Mesenchymal stem cell (in vitro differentiated cells and primary cell): ENCODE measurements at places on chromosomes 2 and 18.
A peak's percentile ranks its signal among the peaks of the same experiment; 100 is the strongest.

GRCh38 chr18:41842886-41843285, 112.1 kb upstream of the PIK3C3 start:
- DNase-seq, result no peak

- DNase-seq, result no peak
These were observed 432.7 kb upstream of the ID2 start for GRCh38 chr2:8249141-8249540.

- DNase-seq, result no peak
These were observed 7.0 kb upstream of the LDLRAD4 start for GRCh38 chr18:13211534-13211933.

DNA sequence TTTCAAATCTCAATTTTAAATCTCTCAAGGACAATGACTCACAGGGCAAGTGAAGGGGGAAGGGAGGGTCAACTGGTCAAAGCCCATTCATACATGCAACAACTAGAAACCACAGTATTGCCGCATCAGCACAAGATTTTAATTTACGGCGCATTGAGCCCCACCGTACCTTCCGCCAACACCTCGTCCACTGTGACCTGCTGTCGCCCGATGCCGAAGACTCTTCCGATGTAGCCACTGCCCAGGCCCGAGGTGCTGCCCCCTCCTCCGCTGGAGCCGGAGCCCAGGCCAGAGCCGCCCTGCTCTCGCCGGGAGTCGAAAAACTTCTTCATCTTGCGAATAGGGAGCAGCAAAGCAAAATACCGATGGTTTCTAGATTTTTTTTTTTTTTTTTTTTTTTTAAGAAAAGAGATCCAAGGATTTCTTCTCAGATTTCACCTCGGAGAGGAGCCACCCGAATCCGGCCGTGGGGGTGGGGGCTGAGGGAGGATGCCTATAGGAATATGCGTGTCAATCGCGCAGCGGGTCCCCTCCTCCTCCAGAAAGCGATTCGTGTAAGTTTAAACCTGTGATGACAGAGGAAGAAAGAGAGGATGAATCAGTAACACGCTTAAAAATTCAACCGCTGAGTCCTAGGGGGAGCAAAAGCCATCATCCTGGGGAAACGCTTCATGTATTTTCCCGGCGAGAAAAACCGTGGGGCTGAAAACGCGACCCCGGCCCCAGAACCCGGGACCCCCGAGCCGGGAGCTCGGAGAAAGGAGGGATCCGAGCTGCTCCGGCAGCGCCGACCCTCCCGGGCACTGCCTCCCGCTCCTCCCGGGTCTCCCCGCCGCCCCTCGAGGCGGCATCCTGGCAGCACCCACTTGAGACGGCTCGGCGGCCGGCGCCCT, 584 bp downstream of the AAK1 start:
- peak; percentile 89 for DNase-seq

DNA sequence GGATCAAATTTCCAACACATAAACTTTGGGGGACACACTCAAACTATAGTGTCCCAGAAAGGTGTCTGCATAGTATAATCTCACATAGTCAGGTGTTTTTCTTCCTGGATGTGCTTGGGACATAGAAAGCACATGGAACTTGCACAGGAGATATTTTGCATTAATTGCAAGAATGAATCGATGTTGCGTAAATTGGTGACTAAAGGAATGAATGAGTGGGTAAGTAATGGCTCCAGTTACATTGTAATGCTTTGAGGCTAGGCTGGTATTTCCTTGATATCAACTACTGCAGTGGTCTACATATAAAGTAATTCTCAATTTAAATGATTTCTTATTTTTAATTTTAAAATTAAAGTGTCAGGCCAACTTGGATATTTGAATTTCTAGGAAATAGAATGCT, 53.4 kb downstream of the SH3RF3 start:
- no peak for DNase-seq

GRCh38 chr2:31057691-31058090, 80.5 kb downstream of the GALNT14 start:
- no peak for DNase-seq

DNA sequence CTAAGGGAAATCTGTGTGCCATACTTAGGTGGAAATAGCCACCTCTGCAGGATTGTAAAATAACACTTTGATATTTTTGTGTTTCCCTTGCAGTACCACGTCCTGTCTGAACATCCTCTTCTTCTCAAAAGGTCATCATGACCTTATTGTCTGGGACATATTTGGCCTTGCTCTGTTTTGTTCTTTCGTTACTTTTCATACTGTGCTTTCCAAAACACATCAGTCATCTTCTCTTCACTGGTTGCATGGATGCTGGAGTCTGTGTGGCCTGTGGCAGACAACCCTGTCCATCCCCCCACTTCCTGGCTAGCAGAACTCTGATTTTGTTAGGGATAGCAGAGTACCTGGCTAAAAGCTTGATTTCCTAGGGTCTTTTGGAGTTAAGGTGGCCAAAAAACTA, 9.4 kb upstream of the GREB1 start:
- no peak for DNase-seq

GRCh38 chr2:30981096-30981495, 157.1 kb downstream of the GALNT14 start:
- DNase-seq, result no peak

DNA sequence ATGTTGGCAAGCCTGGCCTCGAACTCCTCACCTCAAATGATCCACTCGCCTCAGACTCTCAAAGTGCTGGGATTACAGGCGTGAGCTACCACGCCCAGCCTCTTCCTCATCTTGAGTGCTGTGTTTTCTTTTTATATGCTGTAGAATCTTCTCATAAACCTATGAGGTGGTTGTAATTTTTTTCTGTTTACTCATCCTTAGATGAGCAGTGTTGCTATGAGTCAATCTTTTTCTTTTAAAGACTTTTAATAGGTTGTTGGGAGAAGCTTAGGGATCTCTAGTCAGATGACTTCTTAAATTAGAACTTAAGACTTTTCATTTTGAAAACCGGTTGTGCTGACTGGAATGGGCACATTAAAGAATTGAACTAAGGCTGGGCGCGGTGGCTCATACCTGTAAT, 8.7 kb upstream of the AAK1 start:
- DNase-seq, result peak; percentile 82

- DNase-seq, result no peak
These were observed 156.7 kb downstream of the TTN start for GRCh38 chr2:178650554-178650953.

DNA sequence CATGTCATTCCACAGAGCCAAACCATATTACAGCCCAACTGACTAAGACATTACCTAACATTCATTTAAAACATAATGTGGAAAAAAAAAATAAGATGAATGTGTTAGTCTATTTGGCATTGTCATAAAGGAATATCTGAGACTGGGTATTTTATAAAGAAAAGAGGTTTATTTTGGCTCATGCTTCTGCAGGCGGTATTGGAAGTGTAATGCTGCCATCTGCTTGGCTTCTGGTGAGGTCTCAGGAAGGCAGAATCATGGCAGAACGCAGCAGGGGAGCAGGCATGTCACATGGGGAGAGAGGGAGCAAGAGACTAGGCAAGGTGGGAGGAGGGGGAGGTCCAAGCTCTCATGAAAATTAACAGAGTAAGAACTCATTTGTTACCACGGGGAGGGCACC, 504.8 kb upstream of the LRATD1 start:
- no peak for DNase-seq

- DNase-seq, result no peak
These were observed 165.5 kb downstream of the HDAC4 start for GRCh38 chr2:239235311-239235710.

DNA sequence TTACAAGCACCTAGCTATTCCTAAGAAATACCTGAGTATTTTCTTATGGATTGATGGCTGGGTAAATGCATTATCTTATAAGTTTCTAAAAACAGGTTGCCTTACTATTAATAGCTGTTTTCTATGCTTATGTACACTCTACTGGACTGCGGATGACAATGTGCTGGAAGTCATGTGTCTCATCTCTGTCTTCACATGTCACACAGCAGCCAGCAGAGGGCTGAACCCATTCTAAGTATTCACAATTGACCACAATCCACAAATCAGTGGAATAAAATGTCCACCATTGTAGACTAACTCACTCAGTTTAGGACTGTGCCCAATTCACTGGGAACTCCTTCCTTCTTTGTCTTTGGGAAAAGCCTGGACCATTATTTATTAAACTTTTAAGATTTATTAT, 371.2 kb downstream of the INSIG2 start:
- no peak for DNase-seq
